ENCODE measurements at places on chromosomes 6 and 20.
A peak's percentile ranks its signal among the peaks of the same experiment; 100 is the strongest.

DNA sequence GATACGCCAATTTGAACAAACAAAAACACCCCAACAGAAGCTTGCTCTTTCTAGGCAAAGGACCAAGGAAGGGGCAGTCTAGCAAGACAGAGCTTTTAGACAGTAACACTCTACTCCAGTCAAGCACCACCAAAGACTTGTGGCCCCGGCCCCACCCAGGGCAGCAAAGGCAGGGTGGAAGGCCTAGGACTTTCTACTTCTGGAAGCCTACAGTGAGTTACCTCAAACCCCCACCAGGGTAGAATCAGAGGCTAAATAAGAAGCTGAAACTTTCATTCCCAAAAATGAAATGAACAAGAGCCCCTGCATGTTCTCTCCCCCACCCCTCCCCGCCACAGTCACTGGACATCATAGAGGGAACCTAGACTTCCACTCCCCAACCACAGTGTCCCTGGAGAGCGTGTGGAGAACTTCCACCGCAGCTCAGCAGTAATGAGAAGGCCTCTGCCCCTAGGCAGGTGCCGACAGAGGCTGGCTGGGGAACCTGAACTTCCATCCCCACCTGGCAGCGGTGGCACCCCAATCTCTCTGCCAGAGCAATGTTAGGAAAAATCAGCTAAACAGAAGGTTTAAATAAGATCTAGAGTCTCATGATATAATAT lies 40.0 kb downstream of the KATNA1 start:
- no peak for DNase-seq

- no peak for DNase-seq
Measured at GRCh38 chr6:137044366-137045221, at the start of gene IL20RA. Gene IL20RA (minus strand): TSS chr6:137044965. CDS start chr6:137044728, 237 bp downstream.

DNA sequence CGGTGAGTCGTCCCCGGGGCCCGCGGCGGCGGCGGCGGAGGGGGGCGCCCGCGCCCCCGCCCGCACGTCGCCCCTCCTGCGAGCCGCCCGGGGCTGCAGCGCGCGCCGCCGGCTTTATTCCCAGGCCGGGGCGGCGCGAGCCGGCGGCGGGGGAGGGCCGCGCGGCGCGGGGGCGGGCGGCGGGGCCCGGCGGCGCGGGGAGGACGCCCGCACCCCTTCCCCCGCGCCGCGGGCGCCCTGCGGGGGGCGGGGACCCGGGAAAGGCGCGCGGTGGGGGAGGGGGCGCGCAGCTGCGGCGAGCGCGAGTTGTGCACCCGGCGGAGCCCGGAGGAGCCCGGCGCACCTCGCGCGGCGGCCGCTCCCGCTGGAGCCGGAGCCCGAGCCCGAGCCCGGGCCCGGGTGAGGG lies 646 bp downstream of the HMGA1 start:
- DNase-seq: peak; percentile 23

DNA sequence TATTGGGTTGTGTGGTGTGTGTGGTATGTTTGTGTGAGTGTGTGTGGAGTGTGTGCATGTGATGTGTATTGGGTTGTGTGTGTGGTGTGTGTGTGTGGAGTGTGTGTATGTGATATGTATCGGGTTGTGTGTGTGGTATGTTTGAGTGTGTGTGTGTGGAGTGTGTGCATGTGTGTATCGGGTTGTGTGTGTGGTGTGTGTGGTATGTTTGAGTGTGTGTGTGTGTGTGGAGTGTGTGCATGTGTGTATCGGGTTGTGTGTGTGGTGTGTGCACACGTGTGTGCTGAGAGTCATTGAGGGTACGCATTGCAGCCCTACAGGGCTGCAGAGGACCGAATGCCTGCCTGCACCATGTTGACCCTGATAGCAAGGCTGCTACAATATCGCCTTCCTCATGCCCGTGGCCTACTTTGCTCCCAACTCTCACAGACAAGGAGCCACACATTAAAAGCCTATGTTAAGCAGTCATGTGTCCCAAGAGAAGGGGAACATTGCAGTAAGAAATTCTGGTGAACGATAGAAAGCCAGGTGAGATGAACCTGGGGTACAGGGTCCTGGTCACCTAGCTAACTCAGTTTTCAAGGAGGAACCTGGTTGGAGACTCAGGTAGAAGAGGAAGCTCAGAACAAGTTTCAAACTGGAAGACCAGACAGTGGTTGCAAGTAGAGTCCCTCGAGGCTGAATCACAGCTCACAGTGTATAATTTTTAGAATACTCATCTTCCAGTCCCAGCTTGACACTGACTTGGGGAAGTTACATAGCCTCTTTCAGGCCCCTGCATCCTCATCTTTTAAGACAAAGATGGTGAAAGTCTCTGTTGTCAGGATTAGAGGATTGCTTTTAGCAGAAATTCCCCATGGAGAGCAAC lies 45.7 kb upstream of the TMEM170B start:
- DNase-seq: no peak

GRCh38 chr20:49501917-49502316 lies 19.4 kb upstream of the KCNB1 start:
- DNase-seq: no peak

- no peak for DNase-seq
Measured at GRCh38 chr20:3102575-3103368, 18.2 kb upstream of the AVP start.

DNA sequence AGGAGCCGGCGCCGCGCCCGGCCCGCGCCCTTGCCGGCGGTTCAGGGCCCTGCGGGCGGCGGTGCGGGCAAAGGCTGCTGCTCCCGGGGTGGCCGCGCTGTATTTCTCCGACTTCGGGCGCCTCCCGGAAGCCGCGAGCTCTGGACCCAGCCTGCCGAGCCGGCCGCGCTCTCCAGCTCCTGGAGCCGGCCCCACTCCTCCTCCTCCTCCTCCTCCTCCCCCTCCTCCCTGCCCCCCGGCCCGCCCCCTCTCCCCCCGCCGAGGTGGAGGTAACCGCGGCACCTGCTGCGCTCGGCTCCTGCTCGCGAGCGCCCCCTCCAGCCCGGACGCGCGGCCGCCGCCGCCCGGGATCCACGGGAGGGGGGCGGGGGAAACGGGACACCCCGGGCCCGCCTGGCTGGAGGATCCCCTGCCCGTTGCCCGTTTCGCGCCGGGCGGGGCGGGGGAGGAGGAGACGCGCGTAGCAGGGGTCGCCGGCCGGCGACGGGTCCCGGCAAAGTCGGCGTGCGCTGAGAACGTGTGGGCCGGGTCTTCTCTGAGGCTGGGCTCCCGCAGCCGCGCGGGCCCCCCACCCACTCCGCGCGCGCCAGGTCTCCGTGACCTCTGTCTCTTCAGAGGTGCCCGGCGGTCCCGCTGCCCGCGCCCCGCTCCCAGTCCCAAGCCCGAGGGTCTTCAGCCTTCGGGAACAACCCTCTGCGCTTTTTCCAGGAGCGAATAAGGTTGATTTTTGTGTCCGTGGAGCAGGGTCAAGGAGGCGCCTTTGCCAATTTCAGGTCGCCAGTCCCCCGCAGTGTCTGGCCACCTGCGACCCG lies at the start of gene SLC22A23:
TSS of gene SLC22A23 (minus strand) at position 153 of the 812 bp plus-strand sequence. CDS start 491 bp downstream, outside the sequence.
- DNase-seq: peak; percentile 63

- no peak for DNase-seq
Measured at GRCh38 chr6:133610227-133610840, 278.6 kb upstream of the TCF21 start.

DNA sequence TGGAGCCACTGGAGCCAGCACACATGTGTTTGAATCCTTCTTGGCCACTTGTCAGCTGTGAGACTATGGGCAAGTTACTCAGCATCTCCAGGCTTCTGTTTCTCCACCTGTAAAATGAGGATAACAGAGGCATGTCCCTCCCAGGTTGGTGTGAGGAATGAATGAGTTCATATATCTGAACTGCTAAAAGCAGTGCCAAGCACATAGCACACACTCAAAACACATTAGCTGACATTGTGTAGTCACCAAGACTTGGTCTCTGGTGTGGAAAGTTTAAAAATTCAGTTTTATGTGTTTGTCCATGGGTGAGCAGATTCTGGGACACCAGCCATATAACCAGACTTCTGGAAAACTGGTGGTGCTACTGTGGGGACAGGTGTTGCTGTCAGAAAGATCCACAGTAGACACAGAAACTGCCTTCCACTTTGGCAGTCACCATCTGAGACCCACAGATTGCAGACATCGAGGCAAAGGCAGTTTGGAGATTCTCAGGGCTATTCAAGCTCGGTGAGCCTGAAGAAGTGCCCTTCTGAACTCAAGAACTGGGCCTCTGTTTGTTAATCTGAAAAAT lies 115.8 kb downstream of the MRPL14 start:
- DNase-seq: no peak

DNA sequence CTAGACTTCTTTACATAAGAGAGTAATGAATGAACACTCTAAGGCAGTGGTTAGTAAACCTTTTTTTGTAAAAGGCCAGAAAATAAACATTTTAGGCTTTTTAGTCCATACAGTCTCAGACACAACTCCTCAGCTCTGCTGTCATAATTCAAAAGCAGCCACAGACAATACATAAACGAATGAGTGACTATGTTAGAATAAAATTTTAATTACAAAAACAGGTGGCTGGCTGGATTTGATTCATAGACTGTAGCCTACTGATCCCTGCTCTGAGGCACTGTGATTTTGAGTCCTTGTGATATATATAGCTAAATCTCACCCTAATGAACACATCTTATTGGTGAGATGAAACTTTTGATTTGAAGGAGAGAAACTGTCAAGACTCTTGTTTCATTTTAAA lies 155.1 kb downstream of the AIG1 start:
- DNase-seq: no peak

DNA sequence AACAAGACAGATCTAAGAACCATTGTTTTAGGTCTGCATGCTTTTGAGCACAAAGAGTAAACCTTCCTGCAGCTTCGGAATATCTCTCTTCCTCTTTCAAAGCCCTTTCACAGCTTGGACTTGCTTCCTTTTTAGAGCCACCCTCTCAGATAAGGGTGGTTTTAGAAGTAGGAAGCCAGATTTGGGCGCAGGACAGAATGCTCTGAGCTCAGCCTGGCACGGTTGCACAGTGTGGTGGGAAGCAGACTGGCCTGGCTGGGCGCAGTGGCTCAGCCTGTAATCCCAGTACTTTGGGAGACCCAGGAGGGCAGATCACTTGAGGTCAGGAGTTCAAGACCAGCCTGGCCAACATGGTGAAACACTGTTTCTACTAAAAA lies 35.6 kb upstream of the PNRC1 start:
- no peak for DNase-seq

DNA sequence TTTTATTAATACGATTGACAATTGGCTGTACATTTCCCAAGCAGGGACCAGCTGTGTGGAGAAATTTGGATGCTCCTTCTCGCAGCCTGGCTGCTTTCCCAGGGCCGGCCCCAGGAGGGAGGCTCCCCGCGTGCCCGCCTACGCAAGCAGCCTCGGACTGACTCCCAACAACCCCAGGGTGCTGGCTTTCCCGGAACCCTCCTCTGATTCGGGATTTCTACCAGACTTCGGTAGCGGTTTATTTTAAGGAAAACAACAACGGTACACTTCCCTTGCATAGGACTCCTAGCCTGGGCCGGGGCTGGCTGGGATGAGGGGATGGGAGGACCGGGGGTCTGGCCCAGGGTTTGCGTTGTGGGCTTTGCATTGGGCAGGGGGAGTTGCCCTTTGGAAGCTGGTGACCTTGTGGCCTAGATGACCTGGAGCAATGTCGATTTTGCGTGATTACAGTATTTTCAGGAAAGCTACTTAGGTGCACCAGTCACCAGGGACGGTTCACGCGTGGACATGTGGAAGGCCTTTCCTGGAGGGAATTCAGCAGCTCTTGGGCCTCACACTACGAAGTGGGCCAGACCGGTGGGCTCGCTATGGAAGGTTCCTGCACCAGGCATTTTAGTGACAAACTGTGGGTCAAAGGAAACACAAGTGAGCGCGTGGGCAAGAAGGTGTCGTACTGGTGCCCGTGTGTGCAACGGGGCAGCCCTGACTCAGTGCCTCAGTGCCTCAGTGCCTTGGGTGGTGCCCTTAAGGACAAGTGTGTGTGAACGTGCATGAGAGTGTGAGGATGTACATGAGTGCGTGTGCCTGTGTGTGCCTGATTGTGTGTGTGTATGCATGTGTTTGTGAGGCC lies 20.7 kb upstream of the PHACTR3 start:
- no peak for DNase-seq

GRCh38 chr6:6006428-6007365 lies at the start of gene NRN1:
Gene NRN1 (minus strand): TSS chr6:6006925. CDS start chr6:6006749, 176 bp downstream.
- DNase-seq: no peak

- DNase-seq: no peak
Measured at GRCh38 chr6:19845266-19846041, 8.3 kb downstream of the ID4 start.

- no peak for DNase-seq
Measured at GRCh38 chr6:45702849-45703739, 312.6 kb downstream of the CLIC5 start.

DNA sequence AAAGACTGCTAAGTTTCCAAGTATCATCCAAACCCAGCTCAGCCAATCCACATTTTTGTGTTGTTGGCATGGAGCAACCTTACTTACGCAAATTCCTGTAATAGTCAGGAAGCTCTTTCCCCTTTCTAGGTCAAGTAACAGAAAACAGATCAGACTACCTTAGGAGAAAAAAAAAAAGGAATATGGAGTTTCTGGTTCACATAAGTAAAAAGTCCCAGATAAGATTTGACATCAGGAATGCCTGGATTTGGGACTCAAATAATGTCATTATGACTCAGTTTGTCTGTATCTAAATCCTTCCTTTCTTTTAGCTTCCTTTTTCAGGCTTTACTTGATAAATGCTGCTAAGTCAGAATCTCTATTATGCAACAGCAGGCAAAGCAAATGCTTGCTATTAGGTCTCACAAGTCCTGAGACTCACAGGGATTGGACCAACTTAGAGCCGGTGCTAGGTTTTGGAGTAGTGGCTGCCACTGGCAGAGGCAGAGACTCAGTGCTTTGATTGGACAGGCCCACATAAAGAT lies 44.5 kb downstream of the NCOA7 start:
- DNase-seq: no peak

DNA sequence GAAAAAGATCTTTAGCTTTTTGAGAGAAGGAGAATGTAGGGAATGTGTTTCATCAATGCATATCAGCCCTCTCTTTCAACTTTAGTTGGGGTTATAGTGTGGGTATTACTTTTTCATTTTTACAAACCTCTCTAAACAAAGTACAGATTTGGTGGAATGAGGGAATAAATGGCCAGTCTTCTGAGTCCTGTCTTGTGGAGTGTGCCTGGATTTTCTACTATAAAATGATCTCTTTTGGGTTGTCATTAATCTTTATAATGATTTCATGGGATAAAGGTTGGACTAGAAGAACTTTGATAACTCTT lies 209.3 kb downstream of the RNF144B start:
- DNase-seq: no peak

DNA sequence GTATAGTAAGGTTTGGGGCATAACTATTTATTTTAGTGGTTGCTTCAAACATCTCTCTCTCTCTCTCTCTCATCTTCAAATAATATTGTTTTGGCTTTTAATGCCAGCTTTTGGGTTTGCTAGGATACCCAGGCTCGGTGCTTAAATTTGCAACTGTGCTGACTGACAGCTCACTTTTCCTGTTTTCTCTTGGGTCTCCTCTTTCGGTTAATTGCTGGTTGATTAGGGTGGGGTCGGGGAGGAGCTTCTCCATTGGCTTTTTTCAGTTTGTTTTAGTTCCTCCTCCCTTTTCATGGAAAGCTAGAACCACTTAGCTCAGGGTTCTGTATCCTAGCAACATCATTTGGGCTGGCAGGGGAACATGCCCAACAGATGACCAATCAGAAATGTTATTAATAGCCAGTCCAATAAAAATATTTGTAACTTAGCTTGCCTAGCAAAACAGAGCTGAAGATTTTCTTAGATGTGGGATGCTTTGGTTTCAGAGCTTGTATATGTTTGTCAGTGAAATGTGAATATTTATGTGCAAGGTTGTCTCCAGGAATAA lies 11.3 kb downstream of the TFAP2B start:
- DNase-seq: no peak

- no peak for DNase-seq
Measured at GRCh38 chr6:167130008-167130677, 7.2 kb downstream of the CCR6 start.

- no peak for DNase-seq
Measured at GRCh38 chr6:6331946-6332601, 11.6 kb upstream of the F13A1 start.

Data from central memory CD4-positive, alpha-beta T cell (primary cell).